ENCODE measurements at places on chromosomes 16 and 17.
A peak's percentile ranks its signal among the peaks of the same experiment; 100 is the strongest.

DNA sequence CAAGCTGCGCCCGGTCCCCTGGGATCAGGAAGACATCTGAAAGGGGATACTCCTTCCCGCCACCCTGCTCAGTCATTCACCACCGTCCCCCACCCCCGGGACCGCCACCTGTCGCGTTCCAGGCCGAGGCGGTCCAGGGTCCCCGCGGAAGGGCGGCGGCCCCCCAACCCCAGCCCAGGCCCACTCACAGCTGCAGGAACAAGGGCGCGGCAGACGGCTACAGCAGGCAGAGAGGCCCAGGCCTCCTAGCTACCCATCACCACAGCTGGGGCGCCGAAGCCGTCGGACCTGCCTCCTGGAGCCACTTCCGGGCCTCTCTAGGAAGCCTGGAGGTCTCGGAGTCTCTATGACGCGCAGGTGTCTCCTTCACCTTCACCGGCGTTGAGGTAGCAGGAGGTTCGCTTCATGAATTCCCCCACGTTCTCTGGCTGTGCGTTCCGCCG is at the start of gene SDR42E1:
SDR42E1 (minus strand) TSS at position 272 of the 443 bp plus-strand sequence. CDS start 10,612 bp downstream, outside the sequence.
- H3K27ac ChIP-seq, result peak within 1 kb of the TSS; percentile 25
- peak within 1 kb of the TSS; percentile 65 for H3K4me3 ChIP-seq
- peaks cover 11% of the 10 kb centered on the region for H3K4me1 ChIP-seq
- H3K36me3 ChIP-seq, result no peaks in the 10 kb centered on the region
- peak; percentile 81 for DNase-seq

DNA sequence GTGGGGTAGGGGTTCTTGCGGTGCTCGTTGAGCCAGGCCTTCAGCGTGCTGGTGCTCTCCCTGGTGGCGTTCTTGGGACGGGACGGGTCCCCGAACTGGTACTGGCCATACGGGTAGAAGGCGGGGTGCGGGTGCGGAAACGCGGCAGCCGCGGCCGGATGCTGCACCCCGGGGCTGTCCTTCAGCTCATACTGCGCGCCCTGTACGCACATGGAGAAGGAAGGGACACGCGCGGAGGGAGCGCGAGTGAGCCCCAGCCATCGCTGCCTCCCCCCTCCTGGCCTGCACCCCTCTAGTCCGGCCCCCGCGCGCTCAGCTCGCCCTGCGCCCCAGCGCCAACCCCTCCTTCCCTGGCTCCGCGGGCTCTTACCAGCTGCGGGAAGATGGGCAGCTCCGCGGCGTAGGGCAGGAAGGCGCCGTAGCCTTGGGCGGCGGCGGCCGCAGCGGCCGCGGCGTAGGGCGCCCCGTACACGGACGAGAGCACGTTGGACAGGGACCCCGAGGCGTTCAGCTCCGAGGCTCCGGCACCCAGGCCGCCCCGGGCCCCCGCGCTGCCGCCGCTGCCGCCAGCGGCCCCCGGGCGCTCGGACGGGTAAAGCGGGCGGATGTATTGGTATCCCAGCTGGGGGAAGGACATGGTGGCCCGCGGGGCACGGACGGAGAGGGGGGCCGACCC is 1.0 kb downstream of the IRX3 start:
- no peak overlapping the region for H3K27ac ChIP-seq
- peaks cover 4% of the 10 kb centered on the region for H3K27me3 ChIP-seq
- H3K4me3 ChIP-seq, result peak overlapping the region; percentile 50
- DNase-seq, result peak; percentile 40
- H3K4me1 ChIP-seq, result peaks cover 3% of the 10 kb centered on the region
- H3K36me3 ChIP-seq, result no peaks in the 10 kb centered on the region

DNA sequence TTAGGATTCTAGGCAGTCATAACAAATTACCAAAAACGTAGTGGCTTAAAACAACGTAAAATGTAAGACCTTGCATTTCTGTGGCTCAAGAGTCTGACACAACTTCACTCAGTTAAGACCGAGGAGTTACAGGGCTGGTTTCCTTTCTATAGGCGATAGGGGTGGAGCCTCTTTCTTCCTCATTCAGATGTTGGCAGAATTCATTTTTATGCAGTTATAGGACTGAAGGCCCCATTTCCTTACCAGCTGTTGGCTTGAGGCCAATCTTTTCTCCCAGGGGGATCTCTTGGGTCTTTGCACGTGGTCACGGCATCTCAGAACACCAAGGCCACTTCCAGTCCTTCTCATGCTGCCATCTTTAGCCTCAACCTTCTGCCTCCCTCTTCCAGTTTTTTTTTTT is 145.2 kb downstream of the KCNJ2 start:
- DNase-seq, result no peak
- H3K27ac ChIP-seq, result no peak overlapping the region
- no peaks in the 10 kb centered on the region for H3K4me1 ChIP-seq
- no peak overlapping the region for H3K4me3 ChIP-seq

DNA sequence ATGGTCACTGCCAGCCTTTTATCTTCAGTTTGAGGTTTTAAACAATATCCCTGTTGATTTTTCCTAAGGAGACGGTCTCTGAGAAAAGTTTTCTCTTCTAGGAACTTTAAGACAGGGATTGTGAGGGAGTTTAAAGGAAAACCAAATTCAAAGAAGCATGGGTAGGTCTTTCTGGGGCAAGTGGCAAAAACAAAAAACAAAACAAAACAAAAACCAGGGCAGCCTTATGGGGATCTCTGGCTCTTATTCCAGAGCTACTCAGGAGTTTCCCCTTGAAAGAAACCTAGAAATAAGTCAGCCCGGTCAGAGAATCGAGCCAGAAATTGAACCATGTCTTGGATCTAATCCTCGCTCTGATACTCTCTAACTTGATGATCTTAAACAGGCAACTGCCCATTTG is 424.5 kb downstream of the GRIN2A start:
- no peak for DNase-seq
- H3K27me3 ChIP-seq, result no peaks in the 10 kb centered on the region
- H3K27ac ChIP-seq, result no peak overlapping the region

DNA sequence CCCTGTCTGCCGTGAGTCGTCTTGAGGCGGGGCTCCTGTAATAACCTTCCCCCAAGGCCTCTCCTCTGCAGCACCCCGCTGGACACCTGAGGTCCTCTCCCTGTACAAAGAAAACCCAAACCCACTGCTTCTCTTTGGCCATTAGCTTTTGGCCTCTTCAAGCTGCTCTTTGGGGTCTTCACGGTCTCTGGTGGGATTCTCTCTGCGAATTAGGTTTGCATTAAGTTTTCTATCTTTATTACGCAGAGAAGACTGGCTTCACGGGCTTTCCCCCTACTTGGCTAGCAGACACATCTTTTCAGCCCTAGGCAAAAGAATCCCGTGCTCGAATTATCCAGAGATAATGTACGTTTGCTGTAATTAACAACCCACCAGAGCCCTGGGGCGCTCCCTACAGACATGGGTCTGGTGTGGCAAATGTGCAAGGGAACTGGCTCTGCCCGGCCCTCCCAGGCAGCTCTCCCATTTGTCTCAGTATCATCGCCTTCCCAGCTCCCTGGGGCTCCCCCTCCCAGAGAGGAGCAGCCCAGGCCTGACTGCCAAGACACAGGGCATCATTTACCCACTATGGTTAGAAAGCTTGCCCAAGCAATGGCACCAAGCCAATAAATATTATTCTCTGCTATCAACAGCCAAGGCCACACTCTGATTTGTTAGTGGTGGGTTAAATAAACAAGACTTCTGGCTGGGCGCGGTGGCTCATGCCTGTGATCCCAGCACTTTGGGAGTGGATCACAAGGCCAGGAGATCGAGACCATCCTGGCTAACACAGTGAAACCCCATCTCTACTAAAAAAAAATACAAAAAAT is 24.7 kb upstream of the KLHDC4 start:
- H3K36me3 ChIP-seq, result no peaks in the 10 kb centered on the region
- H3K27me3 ChIP-seq, result no peaks in the 10 kb centered on the region
- no peak overlapping the region for H3K4me3 ChIP-seq
- no peak for DNase-seq
- no peaks in the 10 kb centered on the region for H3K4me1 ChIP-seq

DNA sequence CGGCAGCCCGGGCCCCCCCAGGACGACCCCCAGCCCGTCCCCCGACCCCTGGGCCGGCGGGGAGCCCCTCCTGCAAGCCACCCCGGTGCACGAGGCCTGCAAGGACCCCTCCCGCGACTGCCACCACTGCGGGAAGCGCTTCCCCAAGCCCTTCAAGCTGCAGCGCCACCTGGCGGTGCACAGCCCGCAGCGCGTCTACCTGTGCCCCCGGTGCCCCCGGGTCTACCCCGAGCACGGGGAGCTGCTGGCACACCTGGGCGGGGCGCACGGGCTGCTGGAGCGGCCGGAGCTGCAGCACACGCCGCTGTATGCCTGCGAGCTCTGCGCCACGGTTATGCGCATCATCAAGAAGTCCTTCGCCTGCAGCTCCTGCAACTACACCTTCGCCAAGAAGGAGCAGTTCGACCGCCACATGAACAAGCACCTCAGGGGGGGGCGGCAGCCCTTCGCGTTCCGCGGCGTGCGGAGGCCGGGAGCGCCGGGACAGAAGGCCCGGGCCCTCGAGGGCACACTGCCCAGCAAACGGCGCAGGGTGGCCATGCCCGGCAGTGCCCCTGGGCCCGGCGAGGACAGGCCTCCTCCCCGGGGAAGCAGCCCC is 15.6 kb upstream of the ZFPM1 start:
- peak; percentile 79 for DNase-seq
- no peak overlapping the region for H3K27ac ChIP-seq
- no peaks in the 10 kb centered on the region for H3K36me3 ChIP-seq
- H3K27me3 ChIP-seq, result no peaks in the 10 kb centered on the region

- peak overlapping the region; percentile 74 for H3K4me3 ChIP-seq
- no peaks in the 10 kb centered on the region for H3K36me3 ChIP-seq
- no peak for DNase-seq
- H3K4me1 ChIP-seq, result no peaks in the 10 kb centered on the region
Measured at GRCh38 chr17:1561420-1562175, 994 bp downstream of the PITPNA start.

GRCh38 chr17:41315814-41316445 is 420 bp upstream of the KRTAP17-1 start:
- DNase-seq, result no peak
- no peaks in the 10 kb centered on the region for H3K36me3 ChIP-seq
- no peaks in the 10 kb centered on the region for H3K4me1 ChIP-seq
- H3K27ac ChIP-seq, result no peak overlapping the region

GRCh38 chr17:42025191-42025579 is 5.3 kb downstream of the NKIRAS2 start:
- H3K4me3 ChIP-seq, result no peak overlapping the region
- H3K4me1 ChIP-seq, result peaks cover 9% of the 10 kb centered on the region
- no peak for DNase-seq
- no peaks in the 10 kb centered on the region for H3K36me3 ChIP-seq
- no peak overlapping the region for H3K27ac ChIP-seq

DNA sequence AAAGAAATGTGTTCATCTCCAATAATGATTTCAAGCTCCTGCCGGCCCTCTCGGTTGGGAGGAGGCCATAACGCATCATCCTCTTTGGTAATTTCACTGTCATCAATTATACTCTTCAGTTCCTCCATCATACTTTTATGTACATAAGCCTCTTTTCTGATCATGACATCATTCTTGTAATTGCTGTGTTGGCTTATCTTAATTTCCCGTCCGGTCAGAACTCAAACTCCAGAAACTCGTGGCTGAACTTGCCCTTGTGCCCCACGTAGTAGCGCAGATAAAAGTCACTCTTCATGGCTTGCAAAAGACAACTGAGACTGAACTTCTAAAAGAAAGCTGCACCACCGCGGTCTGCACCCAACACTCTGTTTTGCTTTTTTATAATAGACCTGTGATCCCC is 13.6 kb downstream of the TMEM220 start:
- no peaks in the 10 kb centered on the region for H3K4me1 ChIP-seq
- H3K36me3 ChIP-seq, result peaks cover 9% of the 10 kb centered on the region
- H3K27me3 ChIP-seq, result no peaks in the 10 kb centered on the region
- no peak overlapping the region for H3K27ac ChIP-seq
- no peak overlapping the region for H3K4me3 ChIP-seq

GRCh38 chr17:50539762-50540559 is 7.0 kb upstream of the SPATA20 start:
- DNase-seq, result no peak
- H3K4me1 ChIP-seq, result peaks cover 34% of the 10 kb centered on the region

GRCh38 chr17:45868276-45868675 is 23.6 kb downstream of the SPPL2C start:
- no peaks in the 10 kb centered on the region for H3K36me3 ChIP-seq
- H3K27ac ChIP-seq, result no peak overlapping the region
- H3K4me3 ChIP-seq, result no peak overlapping the region
- no peak for DNase-seq
- H3K27me3 ChIP-seq, result no peaks in the 10 kb centered on the region
- no peaks in the 10 kb centered on the region for H3K4me1 ChIP-seq

DNA sequence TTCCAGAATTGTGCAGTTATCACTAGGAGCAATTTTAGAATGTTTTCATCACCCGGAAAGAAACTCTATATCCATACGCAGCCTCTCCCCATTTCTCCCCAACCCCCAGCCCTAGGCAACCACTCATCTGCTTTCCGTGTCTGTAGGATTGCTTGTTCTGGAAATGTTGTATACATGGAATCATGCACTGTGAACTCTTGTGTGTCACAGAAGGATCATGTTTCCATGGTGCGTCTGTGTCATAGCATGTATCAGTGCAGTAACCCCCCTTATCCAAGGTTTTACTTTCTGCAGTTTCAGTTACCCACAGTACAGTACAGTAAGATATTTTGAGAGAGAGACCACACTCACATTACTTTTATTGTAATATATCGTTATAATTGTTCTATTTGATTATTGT is 299.4 kb downstream of the CPPED1 start:
- no peaks in the 10 kb centered on the region for H3K36me3 ChIP-seq
- no peak overlapping the region for H3K27ac ChIP-seq
- H3K4me3 ChIP-seq, result no peak overlapping the region
- H3K27me3 ChIP-seq, result no peaks in the 10 kb centered on the region
- DNase-seq, result no peak
- H3K4me1 ChIP-seq, result no peaks in the 10 kb centered on the region

DNA sequence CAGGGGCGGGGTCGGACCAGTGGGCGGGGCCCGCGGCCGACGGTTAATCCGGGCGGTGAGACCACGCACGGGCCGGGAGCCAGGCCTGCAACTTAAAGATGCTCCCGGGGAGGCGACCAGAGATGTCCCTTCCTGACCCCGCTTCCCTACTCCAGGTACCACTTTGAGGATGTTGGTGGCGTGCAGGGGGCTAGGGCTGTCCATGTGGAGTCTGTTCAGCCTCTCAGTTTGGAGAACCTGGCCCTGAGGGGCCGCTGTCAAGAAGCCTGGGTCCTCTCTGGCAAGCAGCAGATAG is 580 bp downstream of the RANGRF start:
- peak overlapping the region; percentile 86 for H3K27ac ChIP-seq
- peak; percentile 73 for DNase-seq
- H3K36me3 ChIP-seq, result no peaks in the 10 kb centered on the region
- no peaks in the 10 kb centered on the region for H3K27me3 ChIP-seq

DNA sequence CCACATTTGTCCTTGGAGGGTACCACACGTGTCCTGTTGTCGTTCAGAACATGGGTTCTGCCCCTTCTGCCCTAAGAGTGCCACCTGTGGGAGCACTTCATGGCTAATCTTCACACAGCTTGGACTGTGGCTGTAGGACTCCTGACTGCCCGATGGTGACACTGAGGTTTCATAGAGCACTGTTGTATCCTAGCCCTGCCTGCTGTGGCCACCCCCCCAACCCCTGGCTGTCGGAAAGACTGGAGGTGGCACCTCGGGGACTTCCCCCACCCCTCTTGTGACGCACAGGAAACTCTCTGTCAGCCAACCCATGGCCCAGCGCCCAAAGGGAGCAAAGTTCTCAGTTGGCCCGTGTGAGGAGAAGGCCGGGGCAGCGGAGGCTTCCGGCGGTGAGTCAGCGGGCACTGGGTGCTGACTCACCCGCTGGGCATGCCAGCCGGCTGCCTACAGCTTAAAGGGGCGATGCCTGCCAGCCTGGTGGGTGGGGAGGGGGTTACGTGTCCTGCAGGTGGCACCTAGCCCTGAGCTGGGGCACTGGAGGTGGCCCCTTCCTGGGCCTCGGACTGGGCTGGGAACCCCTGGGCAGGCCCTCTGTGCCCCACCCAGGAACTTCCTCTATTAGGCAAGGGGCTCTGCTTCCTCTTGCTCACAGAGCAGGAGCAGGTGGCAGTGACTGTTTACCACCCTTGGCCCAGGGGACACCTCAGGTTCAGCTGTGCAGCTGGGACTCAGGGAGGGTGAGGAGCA is 3.4 kb downstream of the MAP2K3 start:
- peaks cover 36% of the 10 kb centered on the region for H3K4me1 ChIP-seq
- DNase-seq, result peak; percentile 98
- H3K27me3 ChIP-seq, result no peaks in the 10 kb centered on the region
